ENCODE measurements at places on chromosomes 2 and 18.

DNA sequence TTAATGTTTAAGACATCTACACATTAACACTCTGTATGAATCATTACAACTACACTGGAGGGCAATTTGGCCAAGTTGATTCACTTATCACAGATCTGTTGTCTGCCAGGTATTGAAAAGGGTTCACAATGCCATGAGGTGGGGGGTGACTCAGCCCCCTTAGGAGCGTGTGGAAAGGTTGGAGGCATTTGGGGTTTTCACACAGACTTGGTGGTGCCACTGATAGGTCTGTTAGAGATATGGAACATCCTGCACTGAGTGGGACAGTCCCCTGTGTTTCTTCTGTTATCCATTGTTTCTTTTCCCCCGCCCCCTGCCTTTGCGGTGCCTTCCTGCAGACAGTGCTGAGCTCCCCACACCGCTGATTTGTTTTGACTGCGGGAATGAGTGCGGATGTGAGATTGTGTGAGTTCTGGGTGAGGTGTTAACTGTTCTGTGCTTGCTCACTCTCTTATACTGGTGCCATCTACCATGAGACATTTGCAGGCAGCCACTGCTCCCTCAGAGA is 9.3 kb upstream of the TSN start:
- DNase-seq = no peak

- DNase-seq = no peak
Observed at GRCh38 chr2:109005686-109006204, 16.7 kb upstream of the EDAR start.

DNA sequence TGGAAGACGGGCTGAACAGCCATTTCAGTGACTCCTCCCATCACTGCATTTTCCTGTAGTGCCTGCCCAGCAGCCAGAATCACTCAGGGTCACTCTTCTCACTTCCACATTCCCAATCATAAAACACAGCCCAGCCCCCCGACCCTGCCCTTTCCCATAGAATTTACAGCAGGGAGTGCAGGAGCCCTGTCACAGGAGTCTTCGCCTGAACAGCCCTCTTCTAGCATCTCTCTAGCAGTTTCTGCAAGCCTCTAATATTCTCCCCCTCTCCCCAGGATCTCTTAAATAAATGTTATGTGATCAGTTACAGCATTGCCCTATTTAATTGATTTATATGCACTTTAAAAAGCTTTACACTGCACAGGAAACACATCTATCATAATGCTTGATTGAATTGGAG is 42.9 kb upstream of the KLHL29 start:
- no peak for DNase-seq

GRCh38 chr2:205409411-205409810 is 272.9 kb upstream of the NRP2 start:
- no peak for DNase-seq

DNA sequence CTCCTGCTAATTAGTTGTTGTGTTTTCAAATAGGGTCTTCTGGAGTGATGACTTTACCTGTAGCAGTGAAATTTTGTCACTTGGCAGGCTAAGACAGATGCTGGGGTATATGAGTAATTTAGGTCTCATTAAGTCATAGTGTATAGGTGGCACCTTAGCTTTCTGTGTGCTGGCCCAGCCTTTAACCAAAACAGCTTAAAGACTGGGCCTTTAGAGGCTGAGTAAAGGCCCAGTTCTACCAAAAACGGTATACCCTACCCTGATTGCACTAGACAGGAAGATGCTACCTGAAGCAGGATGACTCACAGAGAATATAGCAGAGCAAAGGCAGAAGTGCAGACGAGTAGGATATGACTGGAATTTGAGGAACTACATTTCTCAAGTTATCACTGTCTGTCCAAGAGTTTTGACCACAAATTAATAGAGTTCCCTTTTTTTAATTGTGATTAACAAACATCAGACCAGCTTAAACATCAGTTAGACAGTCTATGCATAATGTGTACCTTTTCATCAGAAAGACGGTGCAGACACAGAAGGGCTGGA is 337.9 kb upstream of the SALL3 start:
- DNase-seq = no peak

GRCh38 chr2:240737958-240738357 is 46.3 kb downstream of the AQP12A start:
- DNase-seq = no peak

DNA sequence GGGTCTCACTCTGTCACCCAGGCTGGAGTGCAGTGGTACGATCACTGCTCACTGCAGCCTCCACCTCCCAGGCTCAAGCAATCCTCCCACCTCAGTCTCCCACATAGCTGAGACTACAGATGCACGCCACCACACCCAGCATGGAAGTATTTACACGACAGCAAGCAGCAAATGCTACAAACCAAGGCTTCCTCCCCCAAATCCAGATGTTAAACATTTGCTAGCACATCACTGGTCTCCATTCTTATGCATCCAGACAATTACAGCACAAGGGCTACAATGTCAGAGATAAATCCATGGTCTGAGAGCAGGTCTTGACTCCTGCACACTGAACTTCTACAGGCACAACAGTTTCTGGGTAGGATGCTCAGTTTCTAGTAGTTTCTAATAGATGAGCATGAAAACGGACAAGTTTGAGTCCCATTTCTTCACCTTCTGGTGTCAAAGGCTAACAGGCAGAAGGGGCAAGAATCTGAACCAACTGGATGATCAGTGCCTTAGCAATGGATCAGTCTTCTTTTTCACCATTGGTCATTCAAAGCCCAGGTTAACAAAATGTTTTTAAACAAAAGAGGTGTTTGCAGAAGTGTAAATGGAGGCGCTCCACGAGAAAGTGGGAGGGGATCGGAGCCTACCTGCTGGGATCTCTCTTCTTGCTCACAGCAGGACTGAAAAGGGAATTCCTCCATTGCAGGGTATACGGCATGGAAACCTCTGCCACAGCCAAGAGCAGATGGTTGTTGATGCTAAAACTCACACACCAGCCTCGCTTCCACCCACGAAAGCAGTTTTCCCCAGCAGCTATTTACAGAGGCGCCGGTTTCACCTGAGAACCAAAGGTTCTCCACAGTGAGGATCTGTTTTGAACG is 135.0 kb upstream of the ARL4C start:
- no peak for DNase-seq

DNA sequence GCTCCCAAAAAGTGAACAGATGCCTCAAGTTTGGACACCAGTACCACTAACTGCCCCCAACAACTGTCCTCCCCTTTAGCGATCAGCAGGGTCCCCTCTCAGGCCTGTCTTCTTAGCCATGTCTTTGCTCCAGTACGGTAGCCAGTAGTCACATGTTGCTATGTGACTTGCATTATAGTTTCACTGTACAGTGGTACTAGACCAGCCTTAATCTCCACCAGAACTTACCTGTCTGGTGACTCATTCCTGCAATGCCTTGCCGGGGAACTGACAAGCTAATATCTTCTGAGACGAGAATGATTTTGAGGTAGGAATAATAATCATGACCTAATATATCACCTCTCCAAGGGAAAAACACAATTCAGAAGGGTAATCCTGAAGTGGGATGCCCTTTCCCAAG is 23.7 kb downstream of the ACMSD start:
- no peak for DNase-seq

- DNase-seq = no peak
Observed at GRCh38 chr2:85705680-85706039, 11.5 kb downstream of the GNLY start.

DNA sequence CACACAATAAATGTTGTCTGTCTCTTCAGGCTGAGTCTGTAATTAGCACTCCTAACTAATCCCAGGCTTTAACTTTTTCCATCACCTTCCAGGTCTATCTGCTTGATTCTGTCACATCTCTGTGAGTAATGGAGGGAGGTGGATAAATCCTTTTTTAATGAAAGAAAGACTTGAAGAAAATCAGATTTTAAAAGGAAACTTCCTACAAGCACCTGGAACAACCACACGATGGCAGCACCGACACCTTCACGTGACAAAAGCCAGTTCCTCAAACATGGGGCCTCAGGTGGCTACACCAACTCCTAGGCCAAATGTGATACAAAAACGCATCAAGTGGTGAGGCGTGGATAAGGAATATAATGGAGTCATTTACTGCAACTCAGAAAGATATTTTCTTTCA is 41.8 kb downstream of the TGFBRAP1 start:
- peak; percentile 24 for DNase-seq

DNA sequence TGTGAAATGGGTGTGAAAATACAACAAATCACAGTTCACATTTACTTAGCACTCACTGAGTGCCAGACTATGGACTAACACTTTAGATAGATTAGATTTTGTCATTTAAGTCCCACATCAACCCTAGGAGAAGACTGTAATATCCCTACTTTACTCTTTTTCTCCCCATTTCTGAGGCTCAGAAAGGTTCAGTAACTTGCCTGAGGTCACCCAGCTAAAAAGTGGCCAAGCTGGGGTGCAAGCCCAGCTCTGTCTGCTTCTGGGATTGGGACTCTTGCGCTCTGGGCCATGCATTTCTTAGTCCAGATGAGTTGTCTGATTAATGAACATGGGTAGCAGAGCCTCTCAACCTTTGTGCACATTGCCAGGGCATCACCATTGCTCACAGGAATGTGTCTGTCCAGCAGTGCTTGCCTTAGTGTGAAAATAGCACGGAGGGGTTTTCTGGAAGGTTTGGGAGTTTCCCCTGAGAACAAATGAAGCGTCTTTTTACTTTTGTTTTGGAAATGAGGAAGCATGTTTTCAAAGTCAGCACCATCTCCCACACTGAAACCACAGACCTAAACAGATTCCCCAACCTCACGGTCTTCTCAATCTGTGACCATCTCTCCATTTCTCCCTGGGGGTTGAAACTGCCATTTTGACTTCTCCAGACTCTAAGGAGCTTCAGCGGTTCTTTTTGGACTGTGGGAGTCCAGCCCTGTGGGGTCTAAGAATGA is 31.9 kb downstream of the NRP2 start:
- peak; percentile 49 for DNase-seq

DNA sequence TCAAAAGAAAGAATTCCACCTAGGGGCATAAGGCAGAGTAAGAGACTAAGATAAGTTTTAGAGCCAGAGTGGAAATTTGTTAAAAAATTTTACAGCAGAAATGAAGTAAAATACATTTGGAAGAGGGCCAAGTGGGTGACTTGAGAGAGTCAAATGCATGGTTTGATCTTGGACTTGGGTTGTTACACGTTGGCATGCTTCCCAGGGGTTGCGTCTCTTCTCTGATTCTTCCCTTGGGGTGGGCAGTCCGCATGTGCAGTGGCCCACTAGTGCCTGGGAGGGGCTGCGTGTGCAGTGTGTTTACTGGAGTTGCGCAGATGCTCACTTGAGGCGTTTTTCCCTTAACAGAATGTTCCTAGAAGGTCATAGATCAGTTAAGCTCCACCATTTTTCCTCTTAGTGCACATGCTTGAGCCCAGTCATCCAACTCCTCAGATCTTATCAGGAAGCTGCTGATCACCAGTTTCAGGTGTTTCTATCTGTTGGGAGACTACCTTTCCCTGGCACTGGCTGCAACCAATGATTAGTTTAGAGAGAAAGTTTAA is 13.1 kb downstream of the SEH1L start:
- DNase-seq = no peak

- DNase-seq = no peak
Observed at GRCh38 chr2:47254464-47254863, 99.4 kb upstream of the STPG4 start.

DNA sequence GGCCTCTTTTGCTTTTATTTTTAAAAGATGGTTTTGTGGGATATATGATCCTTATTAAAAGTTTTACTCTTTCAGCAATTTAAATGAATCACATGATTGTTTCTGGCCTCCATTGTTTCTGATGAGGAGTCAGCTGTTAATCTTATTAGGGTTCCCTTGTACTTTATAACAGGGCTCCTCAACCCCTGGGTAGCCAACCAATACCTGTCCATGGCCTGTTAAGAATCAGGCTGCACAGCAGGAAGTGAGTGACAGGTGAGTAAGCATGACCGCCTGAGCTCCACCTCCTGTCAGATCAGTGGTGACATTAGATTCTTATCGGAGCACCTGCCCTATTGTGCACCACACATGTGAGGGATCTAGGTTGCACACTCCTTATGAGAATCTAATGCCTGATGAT is 45.1 kb upstream of the FAM98A start:
- DNase-seq = no peak

DNA sequence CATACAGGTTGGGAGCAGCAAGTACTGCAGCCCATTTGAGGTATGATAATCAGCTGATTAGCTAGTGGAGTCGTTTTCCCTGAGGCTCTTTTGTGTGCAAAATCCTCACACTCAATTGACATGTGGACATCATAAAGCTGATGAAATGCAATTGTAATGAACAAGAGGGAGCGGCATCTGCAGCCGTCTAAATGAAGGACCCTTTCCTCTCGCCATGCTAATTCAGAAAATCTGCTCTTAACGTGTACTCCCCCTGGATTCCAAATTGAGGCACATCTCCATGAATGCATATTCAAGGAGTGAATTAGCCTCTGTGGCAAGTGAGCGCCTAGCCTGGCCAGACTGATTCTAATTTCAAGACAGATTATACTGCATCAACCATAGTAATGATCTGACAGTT is 260.9 kb upstream of the ATP5MC3 start:
- DNase-seq = no peak

- no peak for DNase-seq
Observed at GRCh38 chr2:135175177-135175576, 123.1 kb downstream of the RAB3GAP1 start.

- DNase-seq = no peak
Observed at GRCh38 chr2:239716536-239717318, 308.4 kb downstream of the NDUFA10 start.

GRCh38 chr2:200007306-200007705 is 51.9 kb downstream of the MAIP1 start:
- DNase-seq = no peak

DNA sequence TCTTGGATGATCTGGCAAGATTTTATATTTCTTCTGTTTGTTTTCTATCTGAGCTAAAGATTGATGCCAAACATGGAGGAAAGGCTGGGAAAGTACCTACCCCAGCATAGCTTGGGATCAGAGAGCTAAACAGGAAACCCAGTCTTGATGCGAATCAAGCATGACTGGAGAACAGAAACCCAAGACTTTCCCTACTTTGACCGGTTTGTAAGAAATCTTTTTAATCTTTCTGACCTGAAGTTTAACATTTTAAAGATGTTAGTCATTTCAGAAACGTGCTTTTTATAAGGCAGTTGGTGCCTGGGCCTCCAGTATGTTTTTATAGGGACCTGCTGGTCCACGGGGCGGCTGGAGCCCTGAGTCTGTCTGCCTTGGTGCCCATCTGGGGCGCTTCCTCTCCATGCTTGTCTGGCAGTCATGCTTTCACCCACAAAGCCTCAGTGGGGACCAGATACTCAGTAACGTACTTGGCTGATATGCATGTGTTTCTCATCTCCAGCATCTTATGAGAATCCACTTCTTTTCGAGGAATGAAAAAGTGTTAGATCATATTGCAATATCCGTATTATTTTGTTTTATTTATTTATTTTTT is 266.5 kb downstream of the PTGR3 start:
- DNase-seq = peak; percentile 18

GRCh38 chr2:167438206-167438605 is 549.9 kb downstream of the XIRP2 start:
- no peak for DNase-seq

GRCh38 chr2:171855401-171855800 is 38.6 kb downstream of the SLC25A12 start:
- no peak for DNase-seq

GRCh38 chr18:35949903-35950627 is 22.4 kb upstream of the RMP24 start:
- no peak for DNase-seq

Data from GM12864 (cell line).